ENCODE measurements at places on chromosomes 13 and 19.

- DNase-seq: no peak
Measured at GRCh38 chr19:676339-677105, at the start of gene FSTL3. FSTL3 (plus strand) TSS chr19:676392; CDS start chr19:676424, 32 bp downstream.

- no peak for DNase-seq
Measured at GRCh38 chr13:26787961-26788360, 27.4 kb upstream of the GPR12 start.

GRCh38 chr13:33865945-33866344, 48.0 kb downstream of the RFC3 start:
- no peak for DNase-seq

DNA sequence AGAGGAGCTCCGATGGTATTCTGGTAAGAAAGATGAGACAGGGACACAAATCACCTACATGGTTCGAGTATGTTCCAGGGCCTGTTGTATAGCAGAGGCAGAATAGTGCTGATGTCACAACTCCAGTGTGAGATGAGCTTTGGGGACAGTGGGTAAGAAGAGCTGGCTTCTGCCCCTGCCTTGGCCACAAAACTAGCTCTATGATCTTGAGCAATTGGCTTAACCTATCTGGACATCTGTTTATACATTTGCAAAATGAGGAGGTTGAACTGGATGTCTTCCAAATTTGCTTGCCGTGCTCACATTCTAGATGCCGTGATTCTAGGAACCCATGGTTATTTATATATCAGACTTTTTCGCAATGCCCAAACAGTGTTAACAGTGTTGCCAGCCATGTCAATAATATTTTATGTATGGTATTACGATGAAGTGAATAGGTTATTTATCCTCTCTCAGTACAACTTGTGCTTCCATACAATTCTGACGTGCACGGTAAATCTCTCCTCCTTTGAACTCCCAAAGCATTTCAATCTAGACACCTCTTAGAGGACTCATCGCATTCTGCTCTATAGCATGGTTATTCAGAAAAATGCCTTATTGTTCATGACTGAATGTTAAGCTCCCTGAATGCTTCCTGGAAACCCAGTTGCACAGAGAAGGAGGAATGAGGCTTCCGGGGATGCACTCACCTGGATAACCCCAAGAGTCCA, 316.0 kb downstream of the FOXO1 start:
- DNase-seq: no peak

GRCh38 chr13:39016787-39017186, 21.1 kb downstream of the PROSER1 start:
- no peak for DNase-seq

DNA sequence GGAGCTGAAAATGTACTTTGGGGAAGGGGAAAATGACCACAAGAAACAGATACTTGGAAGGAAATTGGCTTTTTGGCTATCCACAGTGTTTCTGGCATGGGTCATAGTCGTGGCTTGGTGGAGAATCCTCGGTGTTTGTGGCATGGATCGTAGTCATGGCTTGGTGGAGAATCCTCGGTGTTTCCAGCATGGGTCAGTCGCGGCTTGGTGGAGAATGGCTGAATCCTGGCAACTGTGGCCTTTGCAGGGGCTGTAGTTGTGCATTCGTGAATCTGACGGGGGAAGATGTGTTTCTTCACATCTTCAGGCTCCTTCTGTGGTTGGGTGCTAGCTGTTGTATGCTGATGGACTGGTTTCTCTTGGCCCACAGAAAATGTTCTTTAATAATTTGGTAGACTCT, 61.7 kb upstream of the MCF2L start:
- no peak for DNase-seq

DNA sequence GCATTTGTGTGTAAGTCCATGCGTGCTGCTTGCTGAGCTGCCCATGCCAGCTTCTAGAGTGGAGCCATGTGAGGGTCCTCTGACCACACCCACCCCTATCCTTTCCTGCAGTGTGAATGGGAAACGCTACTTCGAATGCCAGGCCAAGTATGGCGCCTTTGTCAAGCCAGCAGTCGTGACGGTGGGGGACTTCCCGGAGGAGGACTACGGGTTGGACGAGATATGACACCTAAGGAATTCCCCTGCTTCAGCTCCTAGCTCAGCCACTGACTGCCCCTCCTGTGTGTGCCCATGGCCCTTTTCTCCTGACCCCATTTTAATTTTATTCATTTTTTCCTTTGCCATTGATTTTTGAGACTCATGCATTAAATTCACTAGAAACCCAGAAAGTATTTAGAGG, 10.3 kb downstream of the TBCB start:
- no peak for DNase-seq

DNA sequence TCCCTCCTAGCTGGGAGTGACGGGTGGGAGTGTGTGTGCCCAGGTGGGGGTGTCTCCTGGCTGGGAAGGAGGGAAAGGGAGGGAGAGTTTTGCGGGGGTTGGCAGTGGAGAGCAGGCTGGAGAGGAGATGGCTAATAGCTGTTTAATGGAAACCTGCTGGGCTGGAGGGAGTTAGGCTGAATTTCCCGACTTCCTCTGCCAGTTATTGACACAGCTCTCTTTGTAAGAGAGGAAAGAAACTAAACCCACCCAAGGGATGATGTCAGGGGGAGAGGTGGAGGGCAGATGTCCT, 10.2 kb upstream of the ILF3 start:
- DNase-seq: no peak

DNA sequence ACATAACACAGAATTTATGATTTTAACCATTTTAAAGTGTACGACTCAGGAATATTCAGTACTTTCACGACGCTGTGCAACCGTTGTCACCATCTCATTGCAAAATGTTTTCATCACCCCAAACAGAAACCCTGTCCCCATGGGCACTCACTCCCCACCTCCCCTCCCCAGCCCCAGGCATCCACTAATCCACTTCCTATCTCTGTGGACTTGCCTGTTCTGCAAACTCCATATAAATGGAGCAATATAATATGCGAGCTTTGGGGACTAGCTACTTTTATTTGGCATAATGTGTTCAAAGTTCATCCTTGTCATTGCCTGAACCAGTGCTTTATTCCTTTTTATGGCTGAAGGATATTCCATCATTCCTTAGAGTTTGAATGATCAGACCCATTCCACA, 7.3 kb upstream of the INSR start:
- DNase-seq: no peak

DNA sequence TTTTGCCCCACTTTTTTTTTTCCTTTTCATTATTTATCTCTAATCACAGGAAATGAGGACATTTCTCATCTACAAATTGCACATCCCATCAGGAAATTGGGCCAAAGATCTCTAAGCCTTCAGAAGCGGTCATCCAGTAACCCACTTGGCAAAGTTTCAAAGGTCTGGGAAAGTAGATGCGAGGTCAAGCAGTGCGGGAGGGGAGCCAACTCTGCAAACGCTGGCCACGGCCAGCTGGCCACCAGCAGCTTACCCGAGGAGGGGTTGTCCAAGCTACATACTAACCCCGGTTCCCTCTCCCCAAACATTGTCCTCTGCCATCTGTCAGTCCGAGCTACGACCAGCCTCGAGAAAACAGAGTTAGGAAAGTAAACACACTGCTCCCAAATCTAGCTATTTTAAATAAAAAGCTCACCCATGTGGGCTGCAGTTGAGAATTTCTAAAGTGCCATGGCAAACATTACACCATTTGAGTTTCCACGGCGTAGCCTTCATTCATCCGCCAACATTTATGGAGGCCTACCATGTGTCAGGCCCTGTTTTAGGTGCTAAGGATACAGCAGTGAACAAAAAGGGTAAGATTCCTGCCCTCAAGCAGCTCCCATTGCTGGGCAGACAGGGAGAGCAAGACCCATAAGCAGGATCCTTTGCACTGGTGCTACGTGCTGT, 11.5 kb downstream of the FFAR2 start:
- no peak for DNase-seq

GRCh38 chr13:40333226-40333625, 333.2 kb downstream of the FOXO1 start:
- no peak for DNase-seq

DNA sequence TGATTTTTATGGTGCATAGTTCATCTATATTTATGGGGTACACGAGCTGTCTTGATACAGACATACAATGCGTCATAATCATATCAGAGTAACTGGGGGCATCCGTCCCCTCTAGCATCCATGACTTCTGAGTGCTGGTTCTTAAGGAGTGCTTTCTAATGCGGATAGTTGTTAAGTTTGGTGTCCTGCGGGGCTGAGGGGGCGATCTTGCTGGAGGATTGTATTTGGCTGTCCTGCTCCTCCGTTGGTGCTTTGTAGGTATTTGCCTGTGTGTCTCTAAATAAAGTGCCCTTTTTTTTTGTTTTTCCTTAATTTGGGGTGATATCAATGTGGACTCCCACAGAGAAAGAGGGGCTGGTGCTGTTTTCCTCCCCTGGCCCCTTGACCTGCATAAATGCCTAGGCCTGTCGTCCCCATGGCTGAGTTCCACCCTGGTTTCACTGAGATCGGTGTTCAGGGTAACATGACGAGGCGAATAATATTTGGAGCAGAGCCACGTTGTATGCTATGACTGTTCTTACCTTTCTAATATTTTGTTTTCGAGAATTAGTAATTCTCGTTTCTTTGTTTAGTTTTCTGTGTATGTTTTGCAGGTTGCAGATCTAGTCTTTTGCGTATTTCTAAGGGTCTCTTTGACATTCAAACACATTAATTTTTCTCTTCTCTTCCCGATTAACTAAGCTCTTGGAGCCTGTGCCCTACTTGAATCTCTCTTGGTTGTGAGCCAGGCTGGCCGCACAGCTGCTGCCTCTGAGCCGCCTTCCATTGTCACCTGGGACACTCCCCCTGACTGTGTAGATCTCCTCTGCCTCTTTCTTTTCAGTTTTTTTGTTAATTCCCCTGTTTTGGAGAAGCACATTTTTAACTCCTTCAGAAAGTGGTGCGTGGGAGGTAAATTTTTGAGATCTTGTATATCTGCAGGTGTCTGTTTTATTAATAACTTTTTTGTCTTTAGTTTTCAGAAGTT, 100.3 kb downstream of the ARHGEF7 start:
- no peak for DNase-seq

- no peak for DNase-seq
Measured at GRCh38 chr13:31905961-31906360, 125.6 kb upstream of the FRY start.

GRCh38 chr19:12703046-12703445, 6.6 kb upstream of the FBXW9 start:
- DNase-seq: no peak

DNA sequence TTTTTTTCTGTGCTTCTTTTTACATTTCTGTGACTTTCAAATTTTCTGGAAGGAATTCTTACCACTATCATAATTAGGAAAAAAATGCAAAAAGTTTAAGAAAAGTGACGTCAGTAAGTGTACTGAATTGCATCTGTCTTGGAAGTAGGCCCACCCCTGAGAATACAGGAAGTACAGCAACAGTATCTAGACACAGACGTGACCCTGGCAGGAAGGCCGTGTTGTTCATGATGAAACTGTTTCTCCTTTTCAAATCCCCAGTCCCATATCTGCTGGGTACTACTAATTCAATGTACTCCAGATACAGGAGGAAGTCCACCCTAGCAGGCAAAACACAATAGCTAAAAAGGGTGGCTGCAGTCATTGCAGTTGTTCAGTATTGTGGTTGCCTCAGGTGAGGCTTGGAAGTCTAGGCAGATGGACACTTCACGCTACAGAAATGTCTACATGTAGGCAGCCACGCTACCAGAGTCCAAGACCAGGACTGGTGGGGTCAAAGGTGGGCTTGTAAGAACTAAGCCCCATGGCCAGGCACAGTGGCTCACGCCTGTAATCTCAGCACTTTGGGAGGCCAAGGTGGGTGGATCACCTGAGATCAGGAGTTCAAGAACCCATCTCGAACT, 49.6 kb upstream of the MED4 start:
- DNase-seq: no peak

GRCh38 chr19:8449830-8450229, 5.1 kb downstream of the HNRNPM start:
- no peak for DNase-seq

- no peak for DNase-seq
Measured at GRCh38 chr19:51905206-51905605, 389 bp upstream of the ZNF649 start.

DNA sequence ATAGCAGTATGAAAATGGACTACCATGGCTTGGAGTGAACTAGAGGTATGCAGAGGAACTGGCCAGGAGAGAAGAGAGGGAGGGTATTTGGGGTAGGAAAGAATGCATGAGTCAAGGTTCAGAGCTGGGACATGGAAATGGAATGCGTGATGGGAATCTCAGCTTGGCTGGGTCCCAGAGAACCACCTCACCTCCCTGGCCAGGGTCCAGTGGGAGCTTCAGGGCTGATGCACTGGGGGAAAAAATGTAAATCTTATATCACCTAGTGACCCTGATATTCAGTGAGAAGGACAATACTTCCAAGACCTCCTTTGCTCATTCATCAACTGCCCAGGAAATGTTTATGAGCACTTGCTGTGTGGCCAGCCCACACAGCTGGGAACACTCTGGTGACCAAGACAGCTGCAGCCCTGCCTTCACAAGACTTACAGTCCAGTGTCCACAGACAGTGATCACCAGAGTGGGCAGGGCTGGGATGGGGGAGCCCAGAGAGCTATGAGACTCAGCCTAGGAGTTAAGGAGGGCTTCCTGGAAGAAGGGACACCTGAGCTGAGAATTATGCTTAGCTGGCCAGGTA, 12.8 kb downstream of the IGSF23 start:
- DNase-seq: no peak

DNA sequence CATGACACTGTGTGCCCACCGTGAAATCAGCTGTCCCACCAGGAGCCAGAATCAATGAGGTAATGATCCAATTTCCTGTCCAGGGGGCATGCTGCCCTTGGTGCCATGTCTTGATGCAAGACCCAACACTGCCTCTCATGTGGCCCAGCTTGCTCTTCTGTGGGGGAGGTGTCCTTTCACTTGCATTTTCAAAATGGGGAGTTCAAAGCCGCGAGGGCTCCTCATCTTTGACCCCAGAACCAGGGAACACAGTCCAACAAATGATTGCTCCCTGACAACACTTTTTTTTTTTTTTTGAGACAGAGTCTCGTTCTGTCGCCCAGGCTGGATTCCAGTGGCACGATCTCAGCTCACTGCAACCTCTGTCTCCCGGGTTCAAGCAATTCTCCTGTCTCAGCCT, 64.1 kb downstream of the FGF9 start:
- DNase-seq: no peak

- DNase-seq: no peak
Measured at GRCh38 chr13:38415233-38415632, 65.6 kb downstream of the UFM1 start.

GRCh38 chr19:33752018-33752800, 44.5 kb upstream of the KCTD15 start:
- no peak for DNase-seq

GRCh38 chr19:41376241-41376997, at the start of gene TMEM91:
TMEM91 (plus strand) TSS chr19:41376533; CDS start chr19:41378310, 1,777 bp downstream.
- DNase-seq: no peak

DNA sequence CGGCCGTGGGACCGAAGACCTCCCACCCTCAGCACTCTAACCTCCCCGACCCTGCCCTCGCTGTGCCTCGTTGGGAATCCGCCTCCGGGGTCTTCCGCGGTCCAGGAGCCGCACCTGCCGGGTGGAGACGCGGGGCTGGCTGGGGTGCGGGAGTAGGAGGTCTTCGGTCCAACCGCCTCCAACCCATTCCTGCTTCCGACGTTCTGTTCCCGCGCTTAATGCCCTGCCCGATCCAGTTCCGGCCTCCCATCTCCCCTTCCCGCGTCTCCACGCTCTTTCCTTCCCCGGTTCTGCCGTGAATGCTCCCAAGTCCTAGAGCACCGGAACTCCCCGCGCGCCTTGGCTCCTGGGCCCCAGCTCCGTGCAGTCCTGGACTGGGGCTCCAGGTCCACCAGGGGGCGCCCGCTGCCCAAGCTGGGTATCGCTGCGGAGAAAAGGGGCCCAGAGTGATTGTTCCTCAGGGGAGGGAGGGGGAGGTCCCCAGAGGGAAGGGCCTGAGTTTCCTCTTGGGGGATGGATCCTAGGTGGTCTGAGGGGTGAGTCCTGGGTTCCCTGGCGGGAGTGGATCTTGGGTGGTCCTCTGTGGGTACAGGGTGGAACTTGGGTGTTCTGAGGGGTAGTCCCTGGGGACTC, 14.1 kb upstream of the TNFSF9 start:
- DNase-seq: peak; percentile 80

All from substantia nigra (tissue), 51 donors.